ENCODE measurements at places on chromosomes 5 and 9.

DNA sequence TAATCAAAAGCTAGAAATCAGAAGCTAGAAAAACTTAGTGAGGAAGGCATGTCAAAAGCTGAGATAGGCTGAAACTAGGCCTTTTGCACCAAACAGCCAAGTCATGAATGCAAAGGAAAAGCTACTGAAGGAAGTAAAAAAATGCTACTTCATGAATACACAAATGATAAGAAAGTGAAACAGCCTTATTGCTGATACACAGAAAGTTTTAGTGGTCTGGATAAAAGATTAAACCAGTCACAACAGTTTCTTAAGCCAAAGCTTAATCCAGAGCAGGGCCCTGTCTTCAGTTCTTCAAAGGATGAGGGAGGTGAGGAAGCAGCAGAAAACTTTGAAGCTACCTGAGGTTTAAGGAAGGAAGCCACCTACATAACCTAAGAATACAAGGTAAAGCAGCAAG is 102.5 kb upstream of the SH3GL2 start:
- DNase-seq = no peak

- no peak for DNase-seq
Observed at GRCh38 chr5:102863764-102864560, 108.9 kb downstream of the PAM start.

DNA sequence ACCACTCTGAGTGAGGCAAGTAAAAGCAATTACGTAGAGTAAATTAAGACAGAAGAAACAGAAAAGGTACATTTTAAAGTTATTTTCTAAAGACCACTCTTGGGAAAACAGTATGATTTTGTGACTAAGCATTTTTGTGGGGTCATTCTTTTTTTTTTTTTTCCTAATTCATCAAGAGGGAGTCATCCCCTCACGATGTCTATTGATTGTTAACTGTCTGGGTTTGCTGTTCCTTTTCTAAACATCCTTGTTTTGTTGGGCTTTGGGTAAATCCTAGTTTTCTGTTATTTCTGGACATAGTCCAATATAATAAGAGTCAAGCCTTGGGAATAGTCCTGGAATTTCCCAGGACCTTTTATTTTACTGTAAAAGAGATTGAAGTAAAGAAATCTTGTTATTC is 63.8 kb downstream of the ANKRD55 start:
- no peak for DNase-seq

DNA sequence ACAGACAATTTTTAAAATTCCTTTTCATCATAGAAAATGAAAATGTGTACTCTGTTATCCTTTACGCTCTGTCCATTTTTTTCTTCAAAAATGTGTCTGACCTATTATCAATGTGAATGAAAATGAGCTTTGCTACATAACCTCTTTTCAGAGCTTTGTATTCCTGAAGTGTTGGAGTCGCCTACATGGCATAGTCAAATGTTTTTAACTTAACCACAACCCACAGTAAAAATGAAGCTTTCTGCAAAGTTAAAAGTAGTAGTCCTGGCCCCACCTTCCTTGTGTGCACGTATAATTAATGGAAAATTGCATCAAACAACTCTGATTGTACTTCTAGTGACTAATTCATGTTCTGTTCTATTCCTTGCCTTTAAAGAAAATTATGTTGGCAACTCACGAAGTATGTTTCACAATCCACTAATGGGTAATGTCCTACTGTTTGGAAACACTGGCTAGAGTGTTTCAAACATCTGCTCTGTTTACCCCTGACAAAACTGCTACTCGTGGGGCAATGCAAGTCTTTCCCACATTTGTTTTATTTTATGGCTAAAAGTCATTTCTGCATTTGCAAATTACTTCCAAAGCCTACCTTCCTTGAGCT is 18.6 kb upstream of the PSAT1 start:
- DNase-seq = no peak

Data from stimulated activated CD4-positive, alpha-beta T cell treated with anti-CD3 and anti-CD28 coated beads, Interleukin-4, amount 100 ng/mL, for 4 hours (primary cell).